ENCODE measurements at places on chromosomes 3 and 15.
A peak's percentile ranks its signal among the peaks of the same experiment; 100 is the strongest.

DNA sequence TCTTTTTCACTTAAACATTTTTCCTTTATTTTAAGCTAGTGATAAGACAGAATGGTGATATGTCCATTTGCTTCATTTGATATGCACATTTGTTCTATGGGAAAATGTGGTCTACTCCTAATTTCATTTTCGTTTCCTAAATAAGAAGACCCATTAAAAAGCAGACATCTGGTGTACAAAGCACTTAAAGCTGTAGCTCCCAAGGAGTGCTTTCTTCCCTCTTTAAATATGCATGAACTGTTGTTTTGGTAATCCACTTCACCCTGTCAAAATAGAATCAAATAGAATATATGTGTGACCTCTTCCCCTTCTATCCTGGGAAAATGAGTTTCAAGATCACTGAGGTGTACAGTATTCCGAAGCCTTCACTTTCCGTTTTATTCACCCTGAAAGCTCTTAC is 182.8 kb downstream of the ROBO2 start:
- no peak for DNase-seq

GRCh38 chr3:24017305-24017704 is 72.2 kb downstream of the NR1D2 start:
- DNase-seq = no peak

DNA sequence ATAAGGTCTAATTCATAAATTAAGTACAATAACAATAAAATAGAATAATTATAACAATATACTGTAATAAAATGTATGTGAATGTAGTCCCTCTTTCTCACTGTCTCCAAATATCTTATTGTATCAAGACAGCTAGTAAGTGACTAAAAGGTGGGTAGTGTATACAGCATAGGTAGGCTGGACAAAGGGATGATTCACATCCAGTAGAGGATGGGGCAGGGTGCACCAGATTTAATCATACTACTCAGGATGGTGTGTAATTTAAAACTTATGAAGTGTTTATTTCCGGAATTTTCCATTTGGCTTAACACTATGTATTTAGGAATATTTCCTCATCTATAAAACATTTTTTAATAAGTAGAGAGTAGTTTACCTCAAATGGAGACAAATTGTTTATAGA is 876.1 kb upstream of the CADM2 start:
- no peak for DNase-seq

DNA sequence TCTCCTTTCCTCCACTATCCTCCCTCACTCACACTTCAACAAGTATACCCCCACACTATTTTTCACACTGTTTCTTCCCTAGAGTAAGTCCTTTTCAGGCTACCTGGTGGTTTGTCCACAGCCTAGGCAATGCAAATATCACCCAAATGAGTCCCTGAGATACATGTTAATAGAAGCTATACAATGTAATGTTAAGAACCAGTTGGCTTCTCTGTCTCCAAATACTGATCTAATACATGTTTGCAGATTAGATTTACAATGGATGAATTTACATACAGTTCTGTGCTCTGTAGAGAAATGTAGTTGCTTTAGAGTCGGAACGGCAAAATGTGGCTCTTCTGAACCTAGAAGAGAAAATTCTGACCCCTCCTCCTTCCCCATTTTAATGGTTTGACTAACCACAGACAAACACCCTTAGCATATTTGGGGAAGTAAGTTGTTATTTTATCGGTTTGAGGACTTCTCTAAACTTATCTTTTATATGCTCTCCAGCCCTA is 63.6 kb upstream of the MBNL1 start:
- no peak for DNase-seq

DNA sequence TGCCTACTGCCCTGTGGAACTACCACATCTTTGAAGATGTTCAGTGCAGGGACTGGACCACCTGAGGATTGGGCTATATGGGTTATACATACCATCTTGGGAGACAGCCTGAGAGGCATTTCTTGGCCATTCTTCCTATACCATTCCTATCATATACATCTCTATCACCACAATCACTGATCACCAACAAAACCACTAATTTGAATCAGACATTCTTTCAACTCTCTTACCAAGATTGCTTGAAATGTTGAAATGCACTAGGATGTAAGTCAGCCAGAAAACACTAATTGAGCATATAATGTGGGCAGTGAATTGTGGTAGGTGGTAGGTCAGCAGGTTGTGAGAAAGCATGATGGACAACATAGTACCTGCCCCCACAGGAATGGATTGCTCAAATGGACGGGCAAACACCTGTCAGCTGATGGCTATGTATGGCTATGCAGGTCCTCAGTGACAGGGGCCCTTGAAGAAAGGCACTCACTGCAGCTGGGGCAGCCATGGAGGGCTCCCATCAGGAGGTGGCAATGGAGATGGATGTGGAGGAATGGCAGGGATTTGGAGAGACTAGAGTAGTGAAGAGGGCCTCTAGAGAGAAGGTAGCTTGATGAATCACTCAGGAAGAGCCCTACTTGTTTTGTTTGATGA is 49.1 kb downstream of the AMOTL2 start:
- no peak for DNase-seq

GRCh38 chr15:101115393-101115785 is 136.5 kb downstream of the CHSY1 start:
- no peak for DNase-seq

- DNase-seq = no peak
Measured at GRCh38 chr3:180828723-180829408, 83.6 kb upstream of the FXR1 start.

GRCh38 chr15:34240537-34240936 is 15.7 kb downstream of the EMC4 start:
- DNase-seq = no peak

DNA sequence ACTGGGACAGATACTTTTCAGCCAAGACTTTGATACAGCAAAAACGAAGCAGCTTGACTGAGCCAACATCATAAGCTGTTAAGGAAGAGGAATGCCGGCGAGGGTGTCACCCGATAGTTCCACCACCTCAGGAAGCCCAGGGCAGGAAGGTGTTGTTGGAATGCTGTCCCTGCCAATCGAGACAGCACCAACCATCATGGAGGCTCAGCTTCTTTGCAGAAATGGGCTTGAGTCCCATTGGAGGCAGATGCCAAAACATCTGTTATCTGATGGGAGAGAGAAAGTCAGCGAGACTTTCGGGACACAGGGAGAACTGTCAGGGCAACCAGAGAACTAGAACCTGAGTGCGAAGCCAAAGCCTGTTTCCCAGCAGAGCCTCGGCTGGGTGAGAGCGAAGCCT is 50.7 kb downstream of the CA12 start:
- no peak for DNase-seq

- DNase-seq = no peak
Measured at GRCh38 chr15:79994615-79995014, 23.6 kb upstream of the BCL2A1 start.

GRCh38 chr3:25592510-25592968 is 72.2 kb downstream of the TOP2B start:
- no peak for DNase-seq

GRCh38 chr15:82040390-82040789 is 5.4 kb downstream of the MEX3B start:
- DNase-seq = no peak

- DNase-seq = no peak
Measured at GRCh38 chr3:35635926-35636683, 3.2 kb upstream of the ARPP21 start.

DNA sequence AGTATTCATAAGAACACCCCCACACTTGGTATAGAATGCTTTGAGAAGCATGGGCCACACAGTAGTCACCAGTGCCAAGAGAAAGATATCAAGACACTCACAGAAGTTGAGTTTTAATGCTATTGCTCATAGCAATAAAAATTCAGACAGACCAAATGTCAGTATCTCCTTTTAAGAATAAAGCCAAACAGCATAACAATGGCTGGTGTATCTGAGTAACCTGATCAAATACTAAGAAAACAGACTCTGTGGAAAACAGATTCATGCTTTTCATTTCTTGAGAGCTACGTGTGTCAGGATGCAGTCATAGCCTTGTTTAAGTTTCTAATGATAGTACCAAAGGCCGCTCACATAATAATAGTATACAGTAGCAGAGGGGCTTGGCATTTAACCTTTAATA is 778.5 kb downstream of the MECOM start:
- DNase-seq = no peak

- no peak for DNase-seq
Measured at GRCh38 chr15:93138681-93139250, 49.8 kb upstream of the RGMA start.

- DNase-seq = no peak
Measured at GRCh38 chr3:125443923-125444322, 68.8 kb upstream of the ZNF148 start.

DNA sequence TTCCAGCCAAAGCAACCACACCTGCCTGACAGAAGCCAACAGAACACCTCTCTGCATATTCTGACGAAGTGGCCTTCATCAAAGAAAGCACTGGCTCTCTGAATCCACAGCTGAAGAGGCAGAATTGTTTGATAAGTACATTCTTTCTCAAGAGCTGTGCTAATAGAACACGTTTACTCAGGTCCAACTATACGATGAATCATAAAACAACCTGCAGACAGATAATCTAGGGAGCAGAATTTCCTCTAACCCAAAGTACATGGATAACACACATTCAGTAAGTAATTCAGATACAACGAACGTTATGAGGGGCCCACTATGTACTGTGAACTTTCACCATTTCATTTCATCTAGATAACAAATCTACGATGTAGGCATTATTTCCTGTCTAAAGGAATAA is 25.4 kb downstream of the ALDH1A2 start:
- DNase-seq = no peak

GRCh38 chr3:119181765-119182164 is 8.4 kb downstream of the UPK1B start:
- no peak for DNase-seq

GRCh38 chr3:135125171-135125801 is 330.2 kb downstream of the EPHB1 start:
- no peak for DNase-seq

GRCh38 chr15:85044251-85044853 is 62.7 kb downstream of the PDE8A start:
- DNase-seq = no peak

GRCh38 chr3:134328147-134328591 is 46.1 kb downstream of the AMOTL2 start:
- no peak for DNase-seq

- DNase-seq = peak; percentile 55
Measured at GRCh38 chr15:31325595-31326155, 960 bp upstream of the KLF13 start.

DNA sequence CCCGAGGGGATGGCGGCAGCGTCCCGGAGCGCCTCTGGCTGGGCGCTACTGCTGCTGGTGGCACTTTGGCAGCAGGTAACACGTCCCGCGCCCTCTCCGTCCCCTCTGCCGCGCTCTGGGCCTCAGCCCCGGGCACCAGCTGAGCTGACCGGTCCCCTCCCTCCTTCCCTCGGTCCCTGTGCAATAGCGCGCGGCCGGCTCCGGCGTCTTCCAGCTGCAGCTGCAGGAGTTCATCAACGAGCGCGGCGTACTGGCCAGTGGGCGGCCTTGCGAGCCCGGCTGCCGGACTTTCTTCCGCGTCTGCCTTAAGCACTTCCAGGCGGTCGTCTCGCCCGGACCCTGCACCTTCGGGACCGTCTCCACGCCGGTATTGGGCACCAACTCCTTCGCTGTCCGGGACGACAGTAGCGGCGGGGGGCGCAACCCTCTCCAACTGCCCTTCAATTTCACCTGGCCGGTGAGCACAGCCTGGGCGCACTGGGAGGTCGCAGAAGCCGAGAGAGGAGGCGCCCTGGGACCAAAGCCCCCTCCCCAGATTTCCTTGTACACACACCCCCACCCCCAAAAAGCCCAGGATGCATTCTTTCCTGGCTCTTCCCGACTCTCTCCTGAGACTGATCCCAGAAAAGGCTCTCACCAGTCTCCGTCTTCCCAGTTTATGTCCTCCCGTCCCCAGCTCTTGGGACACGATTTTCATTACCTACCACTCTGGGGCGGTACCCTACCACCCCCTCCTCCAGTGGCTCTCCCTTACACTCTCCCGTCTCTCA is 705 bp downstream of the DLL4 start:
- DNase-seq = no peak

GRCh38 chr3:167967257-167968036 is 128.3 kb downstream of the GOLIM4 start:
- DNase-seq = no peak

GRCh38 chr3:78917536-78917935 is 850.3 kb downstream of the ROBO1 start:
- no peak for DNase-seq

GRCh38 chr3:186166491-186167288 is 57.8 kb upstream of the ETV5 start:
- no peak for DNase-seq

DNA sequence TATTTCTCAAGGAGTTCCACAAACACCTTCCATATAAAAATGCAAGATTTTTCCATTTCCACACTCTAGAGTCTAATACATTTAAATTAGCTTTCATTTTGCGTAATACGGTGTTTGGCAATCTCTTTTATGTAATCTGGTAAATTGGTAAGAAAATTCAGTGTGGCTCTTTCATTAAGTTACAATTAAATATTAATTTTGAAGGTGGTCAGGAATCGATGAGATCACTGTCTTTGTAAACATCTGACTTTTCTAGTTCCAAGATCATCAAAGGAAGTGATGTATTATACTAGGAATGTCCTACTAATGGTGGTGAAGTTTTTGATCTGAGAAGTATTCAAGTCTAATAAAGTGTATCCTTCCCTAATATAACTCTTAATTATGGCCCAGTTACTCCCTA is 1.1 kb upstream of the UTS2B start:
- no peak for DNase-seq

- no peak for DNase-seq
Measured at GRCh38 chr3:145422556-145422955, 738.4 kb downstream of the PLOD2 start.

- no peak for DNase-seq
Measured at GRCh38 chr3:8857720-8858367, 88.4 kb upstream of the OXTR start.
